ENCODE measurements at places on chromosomes 5 and 9.

GRCh38 chr5:55226027-55226933 lies 835 bp downstream of the MCIDAS start:
- DNase-seq = no peak

GRCh38 chr9:136323371-136323789 lies 4.0 kb upstream of the GPSM1 start:
- DNase-seq = no peak

- no peak for DNase-seq
Measured at GRCh38 chr5:3010301-3010952, 258.9 kb upstream of the IRX2 start.

GRCh38 chr5:130666462-130666861 lies 498.6 kb downstream of the HINT1 start:
- no peak for DNase-seq

GRCh38 chr5:119313658-119314605 lies 41.9 kb upstream of the TNFAIP8 start:
- no peak for DNase-seq

DNA sequence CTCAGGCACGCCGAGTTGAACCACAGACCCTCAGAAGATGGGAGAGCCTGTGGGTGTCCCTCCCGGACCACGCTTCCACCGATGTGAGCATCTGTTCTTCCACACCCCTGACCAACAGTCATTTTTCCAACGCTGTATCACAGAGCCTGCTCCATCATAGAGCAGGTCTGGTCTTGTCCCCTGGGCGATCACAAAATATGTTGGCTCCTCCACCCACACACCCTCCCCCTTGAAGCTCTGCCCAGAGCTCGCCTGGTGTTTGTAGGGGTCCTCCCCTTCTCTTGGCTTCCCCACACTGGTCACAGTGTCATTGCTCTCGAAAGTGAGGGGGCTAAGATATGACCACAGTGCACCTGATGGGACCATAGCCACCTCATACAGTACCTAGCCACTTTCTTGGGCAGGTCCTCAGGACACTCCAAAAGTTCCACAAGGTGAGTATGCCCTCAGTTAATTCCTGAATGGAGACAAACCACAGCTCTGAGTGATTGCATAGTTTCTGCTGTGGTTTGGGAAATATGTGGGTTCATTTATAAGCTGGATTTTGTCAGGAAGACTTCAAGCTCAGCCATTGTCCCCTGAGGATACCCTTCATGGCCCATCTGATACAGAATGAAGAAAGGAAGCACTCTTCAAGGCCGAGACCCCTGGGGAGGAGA lies 3.5 kb upstream of the ZNF618 start:
- DNase-seq = no peak

- DNase-seq = no peak
Measured at GRCh38 chr5:96627792-96628398, 34.3 kb upstream of the CAST start.

DNA sequence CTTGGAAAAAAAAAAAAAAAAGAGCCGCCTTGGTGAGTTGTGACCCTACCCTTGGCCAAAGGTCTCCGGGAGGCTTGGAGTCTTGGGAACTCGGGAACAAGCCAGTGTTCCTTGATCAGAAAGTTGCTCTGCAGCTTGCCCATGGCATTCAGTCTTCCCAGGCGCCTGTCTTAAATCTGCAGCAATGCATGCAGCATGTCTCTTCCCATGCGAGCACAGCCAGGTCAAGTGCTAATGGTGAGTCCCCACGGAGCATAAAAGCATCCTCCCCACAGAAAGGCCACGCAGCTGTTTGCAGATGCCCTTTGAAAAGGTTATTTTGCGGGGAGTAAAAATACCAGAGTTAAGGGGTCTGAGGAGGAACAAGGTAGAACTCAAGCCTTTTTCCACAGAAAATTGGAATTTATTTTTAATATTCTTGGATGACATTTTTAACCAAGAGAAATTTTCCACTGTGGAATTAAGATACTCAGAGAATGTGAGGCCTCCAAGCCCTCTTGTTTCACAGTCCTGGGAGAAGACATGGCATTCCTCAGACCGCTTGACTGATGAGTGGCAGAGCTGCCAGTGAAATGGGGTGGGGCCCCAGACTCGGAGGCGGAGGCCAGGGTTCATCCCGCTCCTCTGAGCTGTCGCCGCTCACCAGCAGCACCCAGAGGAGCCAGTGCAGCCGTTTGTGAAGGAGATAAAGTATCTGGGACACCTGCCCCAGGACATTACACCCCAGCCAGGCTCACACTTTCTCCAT lies 81.6 kb downstream of the CYFIP2 start:
- no peak for DNase-seq

DNA sequence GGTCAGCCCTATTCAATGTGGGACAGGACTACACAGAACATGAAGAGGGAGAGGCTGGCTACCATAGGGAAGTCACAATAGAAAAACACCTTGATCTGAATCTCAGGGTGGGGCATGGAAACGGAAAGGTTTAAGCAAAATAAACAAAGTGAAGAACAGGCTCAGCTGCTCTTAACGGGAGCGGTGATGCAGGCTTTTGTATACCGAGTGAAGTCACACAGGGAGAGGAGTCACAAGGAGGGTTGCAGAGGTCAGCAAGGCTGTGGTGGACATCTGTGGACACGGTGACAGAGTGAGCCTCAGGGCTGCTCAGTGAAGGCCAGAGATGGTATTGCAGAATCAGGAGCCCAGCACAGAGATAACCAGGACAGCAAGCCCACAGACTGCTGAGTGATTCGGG lies 30.6 kb upstream of the SEMA4D start:
- no peak for DNase-seq

- no peak for DNase-seq
Measured at GRCh38 chr5:72455476-72455875, 51.7 kb downstream of the ZNF366 start.

DNA sequence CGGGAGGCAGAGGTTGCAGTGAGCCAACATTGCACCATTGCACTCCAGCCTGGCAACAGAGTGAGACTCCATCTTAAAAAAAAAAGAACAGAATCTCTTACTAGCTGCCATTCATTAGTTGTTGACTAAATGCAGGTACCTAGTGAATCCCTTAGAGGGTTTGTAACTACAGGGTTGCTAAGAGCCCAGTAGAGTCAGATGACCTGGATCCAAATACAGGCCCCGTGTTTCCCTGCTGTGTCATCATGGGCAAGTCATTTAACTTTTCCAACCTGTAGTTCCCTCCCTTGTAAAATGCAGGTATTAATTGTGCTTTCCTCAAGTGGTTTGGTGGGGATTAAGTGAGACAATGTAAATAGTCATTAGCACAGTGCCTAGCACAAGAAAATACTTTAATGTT lies 32.8 kb downstream of the PLAC8L1 start:
- DNase-seq = no peak

GRCh38 chr5:132203464-132203818 lies 24.2 kb downstream of the P4HA2 start:
- DNase-seq = no peak

DNA sequence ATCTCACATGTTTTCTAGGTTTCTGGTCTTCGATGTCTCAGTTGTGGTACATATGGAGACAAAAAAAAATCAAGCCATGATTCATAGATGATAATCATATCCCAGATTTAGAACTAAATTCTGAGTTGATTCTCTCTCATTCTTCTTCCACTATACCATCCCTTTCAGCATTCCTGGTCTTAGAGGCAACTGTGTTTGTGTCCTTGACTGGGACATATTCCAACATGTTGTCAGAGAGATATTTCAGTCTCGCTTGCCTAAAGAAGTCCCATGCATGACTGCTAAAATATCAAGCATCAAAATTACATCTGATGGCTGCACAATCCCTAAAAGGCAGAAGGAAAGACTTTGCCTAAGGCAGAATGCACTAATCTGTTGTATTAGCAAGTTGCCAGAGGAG lies 236.6 kb downstream of the PSAT1 start:
- no peak for DNase-seq

GRCh38 chr9:14554886-14555285 lies 138.3 kb downstream of the ZDHHC21 start:
- no peak for DNase-seq

- DNase-seq = no peak
Measured at GRCh38 chr5:131999441-132000240, 11.8 kb downstream of the ACSL6 start.

- DNase-seq = no peak
Measured at GRCh38 chr9:75903785-75904360, 13.4 kb downstream of the PCSK5 start.

DNA sequence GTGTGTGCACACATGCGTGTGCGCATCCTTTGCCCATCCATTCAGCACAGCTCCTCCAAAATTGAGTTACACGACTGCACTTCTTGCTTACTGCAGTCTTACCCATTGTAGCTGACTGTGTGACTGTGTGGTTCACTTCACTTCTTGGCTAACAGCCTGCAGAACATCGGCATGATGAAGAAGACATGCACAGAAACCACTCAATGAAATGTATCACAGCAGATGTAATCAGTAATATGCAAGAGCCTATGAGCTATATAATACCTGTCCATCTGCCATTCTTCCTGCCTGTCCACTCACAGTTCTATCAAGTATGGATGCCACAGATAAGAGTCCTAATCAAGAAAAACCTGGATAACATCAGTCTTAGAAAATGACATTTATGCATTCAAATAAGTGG lies 83.9 kb downstream of the TRPM3 start:
- no peak for DNase-seq

GRCh38 chr5:87307796-87308423 lies 40.2 kb downstream of the RASA1 start:
- DNase-seq = no peak

DNA sequence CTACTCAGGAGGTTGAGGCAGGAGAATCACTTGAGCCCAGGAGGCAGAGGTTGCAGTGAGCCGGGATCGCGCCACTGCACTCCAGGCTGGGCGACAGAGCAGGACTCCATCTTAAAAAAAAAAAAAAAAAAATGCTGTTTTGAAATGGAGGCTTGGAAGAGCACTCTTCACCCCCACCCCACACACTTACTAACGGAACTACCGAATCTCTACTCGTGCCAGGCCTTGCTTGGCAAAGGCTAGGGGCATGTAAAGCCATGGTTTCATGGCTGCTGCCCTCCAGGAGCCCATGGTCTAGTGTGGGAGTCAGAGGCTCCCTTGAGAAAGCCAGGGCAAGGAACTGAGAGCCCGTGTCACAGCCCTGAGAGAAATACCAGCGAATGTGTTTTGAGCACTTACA lies 21.3 kb downstream of the PCDHGC5 start:
- DNase-seq = no peak

DNA sequence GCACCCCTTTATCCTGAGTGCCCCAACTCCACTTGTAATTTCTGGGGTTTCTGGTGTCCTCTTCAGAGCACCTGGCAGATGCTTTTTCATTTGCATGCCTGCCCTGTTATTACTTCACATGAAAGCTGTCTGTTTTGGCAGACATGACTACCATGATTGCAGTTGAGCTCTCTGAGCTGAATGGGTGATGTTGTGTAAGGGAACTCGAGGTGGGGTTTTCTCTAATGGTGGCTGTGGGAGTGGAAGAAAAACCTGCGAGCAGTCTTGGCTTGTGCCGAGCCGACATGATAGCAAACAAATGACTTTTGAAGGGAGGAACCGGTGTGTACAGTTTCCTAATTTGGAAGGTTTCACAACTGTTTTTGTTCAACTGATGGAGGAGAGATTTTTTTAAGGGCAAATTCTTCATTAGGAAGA lies 196.2 kb downstream of the AOPEP start:
- no peak for DNase-seq

- no peak for DNase-seq
Measured at GRCh38 chr5:5537426-5537825, 114.9 kb downstream of the ICE1 start.

DNA sequence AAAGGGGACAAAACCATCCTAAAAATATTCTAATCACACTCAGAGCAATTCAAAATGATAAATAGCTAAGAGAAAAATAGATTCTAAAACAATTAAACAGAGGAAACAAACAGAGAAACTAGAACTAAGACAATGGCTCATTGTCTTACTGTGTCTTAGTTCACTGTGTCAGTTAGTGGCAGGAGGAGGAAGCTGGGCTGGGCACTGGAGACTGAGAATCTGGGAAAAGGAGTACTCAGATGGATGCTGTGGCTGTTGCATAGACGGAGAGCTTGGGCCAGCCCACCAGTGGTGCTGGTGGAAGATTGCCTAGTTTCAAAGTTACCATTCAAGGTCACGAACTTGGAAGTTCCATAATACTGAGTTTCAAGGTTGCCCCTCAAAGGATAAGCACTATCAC lies 94.7 kb upstream of the IFNK start:
- no peak for DNase-seq

- no peak for DNase-seq
Measured at GRCh38 chr5:83440826-83441225, 30.7 kb upstream of the VCAN start.

DNA sequence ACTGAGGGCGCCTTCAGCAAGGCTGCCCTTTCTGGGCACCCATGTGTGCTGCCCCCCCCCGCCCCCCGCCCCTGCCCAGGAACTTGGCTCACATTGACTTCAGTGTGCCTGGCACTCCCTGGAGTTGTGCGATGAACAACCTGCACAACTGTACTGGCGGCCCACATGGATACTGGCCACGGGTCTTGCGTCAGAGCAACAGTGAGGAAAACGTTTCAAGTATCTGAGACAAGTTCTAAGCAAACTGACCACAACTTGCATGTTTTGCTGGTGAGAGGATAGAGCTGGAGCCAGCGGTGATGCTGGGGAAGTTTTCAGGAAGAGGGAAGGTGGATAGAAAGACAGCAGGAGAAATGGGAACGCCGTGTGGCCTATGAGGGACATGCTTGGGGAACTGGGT lies 45.4 kb downstream of the HABP4 start:
- no peak for DNase-seq

DNA sequence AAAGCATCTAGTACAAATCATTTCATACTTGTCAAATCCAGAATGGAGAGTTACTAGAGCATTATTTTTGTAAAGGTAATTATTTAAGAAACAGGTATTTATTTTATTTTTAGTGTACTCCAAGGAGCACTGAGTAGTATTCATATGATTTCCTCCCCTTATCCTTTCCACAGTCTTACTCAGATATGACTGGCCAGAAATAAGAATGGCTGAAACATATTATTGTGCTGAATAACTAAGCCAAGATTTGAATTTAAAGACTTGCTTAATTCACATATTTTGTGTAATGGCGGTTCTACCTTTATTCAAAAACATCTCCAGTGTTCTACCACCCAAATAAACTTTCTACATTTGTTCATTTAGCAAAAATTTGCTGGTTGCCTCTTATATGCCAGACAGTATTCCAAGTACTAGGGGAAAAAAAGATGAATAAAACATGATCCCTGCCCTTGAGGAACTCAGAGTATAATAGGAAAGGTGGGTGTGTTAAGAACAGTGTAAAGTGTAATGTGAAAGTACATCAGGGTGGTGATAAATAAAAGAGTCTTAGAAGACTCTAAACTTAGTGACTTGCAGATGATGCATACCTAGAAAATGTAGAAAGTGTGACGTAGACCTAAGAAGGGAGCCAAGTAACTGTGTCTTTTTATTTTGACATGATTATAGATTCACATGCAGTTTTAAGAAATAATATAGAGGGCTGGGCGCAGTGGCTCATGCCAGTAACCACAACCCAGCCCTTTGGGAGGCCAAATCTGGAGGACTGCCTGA lies 110.4 kb upstream of the GRHPR start:
- DNase-seq = no peak

- DNase-seq = no peak
Measured at GRCh38 chr9:20228096-20228495, 394.2 kb downstream of the MLLT3 start.

- no peak for DNase-seq
Measured at GRCh38 chr5:21125238-21125983, 1137.4 kb upstream of the CDH18 start.

GRCh38 chr5:115531787-115532367 lies 12.7 kb downstream of the FEM1C start:
- no peak for DNase-seq
